Activated CD8-positive, alpha-beta T cell treated with anti-CD3 and anti-CD28 coated beads for 36 hours (primary cell): ENCODE measurements at places on chromosomes 12 and 14. TPM values are rescaled to one million over a fixed set of nuclear protein-coding genes. Genes with fewer than 3 reads are reported as not detected.

The MFAP5 gene
- not detected for total RNA-seq

The LAG3 gene
- total RNA-seq: 268 TPM

The PDE3A gene
- not detected for total RNA-seq

GRCh38 chr12:71130521-71131069 lies 27.2 kb downstream of the TSPAN8 start:
- no peak overlapping the region for H3K27ac ChIP-seq
- H3K4me3 ChIP-seq: no peak overlapping the region
- H3K4me1 ChIP-seq: no peaks in the 10 kb centered on the region
- H3K36me3 ChIP-seq: no peaks in the 10 kb centered on the region

GRCh38 chr12:114903083-114903691 lies 219.2 kb upstream of the TBX3 start:
- no peaks in the 10 kb centered on the region for H3K36me3 ChIP-seq
- no peaks in the 10 kb centered on the region for H3K4me1 ChIP-seq
- no peak for DNase-seq
- H3K27me3 ChIP-seq: no peaks in the 10 kb centered on the region
- H3K27ac ChIP-seq: no peak overlapping the region

GRCh38 chr12:67698672-67699581 lies 50.4 kb downstream of the DYRK2 start:
- H3K4me1 ChIP-seq: peaks cover 70% of the 10 kb centered on the region
- peaks cover 3% of the 10 kb centered on the region for H3K36me3 ChIP-seq
- peak overlapping the region; percentile 61 for H3K4me3 ChIP-seq
- no peaks in the 10 kb centered on the region for H3K27me3 ChIP-seq
- peak overlapping the region; percentile 79 for H3K27ac ChIP-seq
- DNase-seq: peak; percentile 79
